DMS79 (cell line): ENCODE measurements at places on chromosomes 16 and 17.
A peak's percentile ranks its signal among the peaks of the same experiment; 100 is the strongest.

- no peak for DNase-seq
These were observed 645.1 kb upstream of the RBFOX1 start for GRCh38 chr16:6687593-6687992.

DNA sequence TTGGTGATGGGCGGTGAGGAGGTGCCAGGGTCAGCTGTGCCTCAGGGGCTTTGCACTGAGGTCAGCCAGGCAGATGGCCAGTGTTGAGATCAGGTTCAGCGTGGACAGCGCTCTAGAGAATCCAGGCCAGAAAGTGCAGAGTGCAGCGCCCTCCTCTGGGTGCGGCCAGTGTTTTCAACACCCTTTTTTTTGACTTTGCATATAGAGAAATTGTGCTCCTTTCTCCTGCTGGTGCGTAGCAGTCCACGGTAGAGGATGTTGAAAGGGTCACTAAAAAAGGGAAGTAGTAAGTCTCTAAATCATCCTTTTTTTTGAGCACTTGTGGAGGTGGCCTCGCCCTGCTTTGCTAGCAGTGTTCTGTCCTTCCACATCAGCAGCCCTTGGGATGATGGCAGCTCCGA is 53.9 kb downstream of the BANP start:
- no peak for DNase-seq

DNA sequence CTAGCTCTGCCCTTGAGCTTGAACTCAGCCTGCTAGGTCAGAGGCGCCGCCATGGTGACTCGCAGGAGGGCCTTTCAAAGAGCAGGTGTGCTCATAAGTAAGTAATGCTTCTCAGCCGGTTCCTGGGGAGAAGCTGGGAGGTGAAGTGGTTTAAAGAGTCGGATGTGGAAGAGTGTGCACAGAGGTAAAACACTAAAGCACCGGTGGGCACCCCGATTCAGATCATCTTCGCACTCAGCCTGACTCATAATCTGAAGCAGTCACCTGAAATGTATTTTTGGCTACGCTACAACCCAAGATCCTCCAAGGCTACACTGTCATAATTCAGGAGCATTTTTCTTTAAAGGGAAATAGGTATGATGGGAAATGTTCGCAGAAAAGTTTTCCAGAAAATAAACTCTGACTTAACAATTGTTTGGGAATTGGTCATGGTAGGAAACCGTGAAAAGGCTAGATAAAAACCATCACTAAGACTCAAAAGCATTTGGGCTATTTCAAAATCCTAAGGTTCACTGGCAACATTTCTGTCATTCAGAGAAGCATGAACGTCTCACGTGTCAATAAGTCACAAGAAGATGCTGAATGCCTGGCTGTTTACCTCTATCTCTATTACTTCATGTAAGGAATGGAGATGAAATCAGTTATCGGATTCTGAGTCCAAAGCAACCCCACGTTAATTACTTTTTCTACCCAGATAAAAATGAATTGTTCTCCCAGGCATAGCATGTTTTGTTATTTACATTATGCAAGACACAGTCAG is 17.8 kb downstream of the CDH8 start:
- DNase-seq: peak; percentile 78

DNA sequence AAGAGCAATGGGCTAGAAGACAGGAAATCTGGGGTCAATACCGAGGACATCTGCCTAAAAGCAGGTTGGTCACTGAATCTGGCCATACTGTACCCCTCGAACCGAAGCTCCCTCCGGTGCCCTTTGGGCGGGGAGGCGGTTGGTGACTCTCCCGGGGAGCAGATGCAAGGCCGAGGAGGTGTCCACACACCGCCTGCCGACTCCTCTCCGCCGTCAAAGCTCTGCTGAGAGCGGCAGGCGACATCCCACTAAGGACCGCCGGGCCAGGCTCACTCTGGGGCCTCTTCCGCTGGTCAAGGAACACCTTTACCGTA is 458 bp downstream of the ZNF200 start:
- DNase-seq: no peak

- DNase-seq: no peak
These were observed 27.5 kb downstream of the NSMCE1 start for GRCh38 chr16:27240948-27241531.

- DNase-seq: no peak
These were observed 500 bp downstream of the MAF start for GRCh38 chr16:79599837-79600637.

DNA sequence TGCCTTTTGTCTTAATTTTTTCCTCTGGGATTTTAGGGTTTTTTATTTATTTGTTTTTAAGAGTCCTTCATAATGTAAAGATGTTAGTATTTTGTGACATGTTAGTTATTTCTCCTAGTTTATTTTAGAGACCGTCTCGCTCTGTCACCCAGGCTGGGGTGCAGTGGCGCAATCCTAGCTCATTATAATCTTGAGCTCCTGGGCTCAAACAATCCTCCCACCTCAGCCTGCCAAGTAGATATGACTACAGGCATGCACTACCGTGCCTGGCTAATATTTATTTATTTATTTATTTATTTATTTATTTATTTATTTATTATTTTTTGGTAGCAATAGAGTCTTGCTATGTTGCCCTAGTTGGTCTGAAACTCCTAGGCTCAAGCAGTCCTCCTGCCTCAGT is 37.4 kb upstream of the ARHGAP17 start:
- DNase-seq: no peak

- DNase-seq: no peak
These were observed 16.2 kb downstream of the RPH3AL start for GRCh38 chr17:336110-337021.

DNA sequence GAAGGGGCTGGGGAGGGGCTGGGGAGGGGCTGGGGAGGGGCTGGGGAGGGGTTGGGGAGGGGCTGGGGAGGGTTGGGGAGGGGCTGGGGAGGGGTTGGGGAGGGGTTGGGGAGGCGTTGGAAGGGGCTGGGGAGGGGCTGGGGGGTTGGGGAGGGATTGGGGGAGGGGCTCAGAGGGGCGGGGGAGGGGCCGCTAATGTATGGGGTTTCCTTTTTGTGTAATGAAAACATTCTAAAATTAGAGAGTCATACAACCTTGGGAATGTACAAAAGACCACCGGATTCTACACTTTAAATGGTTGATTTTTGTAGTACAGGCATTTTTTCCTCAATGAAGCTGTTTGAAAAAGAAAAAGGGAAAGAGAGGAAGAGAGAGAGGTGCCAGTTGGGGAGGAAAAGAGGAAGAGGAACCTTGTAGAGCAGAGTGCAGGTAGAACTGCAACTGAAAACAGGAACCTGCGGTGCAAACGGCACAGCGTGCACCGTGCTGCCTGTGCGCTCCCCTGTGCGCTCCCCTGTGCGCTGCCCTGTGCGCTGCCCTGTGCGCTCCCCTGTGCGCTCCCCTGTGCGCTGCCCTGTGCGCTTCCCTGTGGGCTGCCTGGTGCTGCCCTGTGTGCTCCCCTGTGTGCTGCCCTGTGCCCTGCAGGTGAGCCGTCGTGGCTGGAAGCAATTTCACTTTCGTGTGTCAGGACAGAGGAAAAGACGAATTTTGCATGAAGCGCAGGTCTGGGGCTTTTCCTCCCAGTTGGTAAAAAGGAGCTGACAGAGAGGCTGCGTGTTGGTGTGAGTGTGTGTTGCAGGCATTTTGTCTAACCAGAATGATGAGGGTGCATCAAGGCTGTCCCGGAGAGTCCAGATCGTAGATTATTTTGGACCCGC is 40.8 kb downstream of the METRNL start:
- DNase-seq: no peak
